ENCODE measurements at places on chromosomes 6 and 20.
A peak's percentile ranks its signal among the peaks of the same experiment; 100 is the strongest.

- no peak for DNase-seq
These were observed 52.8 kb downstream of the MYB start for GRCh38 chr6:135233686-135234491.

- no peak for DNase-seq
These were observed 82.2 kb downstream of the COL19A1 start for GRCh38 chr6:69948479-69949114.

GRCh38 chr6:168332020-168332419 lies 12.4 kb upstream of the DACT2 start:
- DNase-seq = no peak

GRCh38 chr6:163183806-163184205 lies 230.7 kb upstream of the QKI start:
- DNase-seq = no peak

- DNase-seq = no peak
These were observed 129.6 kb upstream of the CST7 start for GRCh38 chr20:24819331-24819965.

DNA sequence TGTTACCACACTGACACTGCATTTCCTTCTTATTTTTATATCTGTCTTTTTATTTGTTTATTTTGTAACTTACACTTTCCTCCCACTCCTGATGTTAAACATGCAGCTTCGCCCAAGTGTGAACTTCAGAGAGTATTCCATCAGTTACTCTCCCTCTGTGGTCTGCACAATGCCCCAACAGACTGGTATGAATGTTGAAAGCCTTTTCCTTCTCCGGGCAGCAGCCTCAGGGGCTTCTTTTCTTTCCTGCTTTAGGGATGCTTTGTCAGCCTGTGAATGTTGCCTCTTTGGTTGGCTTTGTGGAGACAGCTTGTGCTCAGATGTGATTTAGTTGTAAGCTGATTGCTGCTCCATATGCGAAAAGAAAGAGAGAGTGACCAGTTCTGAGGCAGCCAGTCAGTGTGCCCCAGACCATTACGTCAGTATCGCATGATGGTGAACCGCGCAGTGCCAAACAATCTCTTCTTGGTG lies 44.0 kb downstream of the SMPDL3A start:
- DNase-seq = no peak

- no peak for DNase-seq
These were observed 38.0 kb downstream of the PHIP start for GRCh38 chr6:79040083-79040482.

- DNase-seq = no peak
These were observed 668.6 kb downstream of the UTRN start for GRCh38 chr6:144953552-144954240.

- DNase-seq = no peak
These were observed 23.6 kb downstream of the GSTA2 start for GRCh38 chr6:52739627-52740026.

DNA sequence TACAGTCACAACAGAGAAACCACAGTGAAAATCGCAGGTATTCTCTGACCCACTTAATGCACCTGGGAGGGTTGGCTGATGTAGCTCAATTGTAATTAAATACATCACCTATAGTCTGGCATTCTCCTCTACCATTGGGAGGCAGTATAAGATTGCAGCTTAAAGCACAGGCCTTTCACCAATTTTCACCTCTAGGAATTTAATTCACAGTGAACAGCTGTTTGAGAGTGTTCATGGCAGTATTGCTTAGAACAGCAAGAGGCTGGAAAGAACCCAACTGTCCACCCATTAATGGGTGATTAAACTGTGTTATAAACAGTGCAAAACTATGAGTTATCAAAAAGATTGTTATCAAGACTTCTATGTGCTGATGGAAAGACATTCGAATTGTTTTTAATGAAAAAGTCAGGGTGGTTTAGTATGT lies 2.0 kb downstream of the EDEM2 start:
- DNase-seq = peak; percentile 93

GRCh38 chr20:32976746-32977145 lies 27.5 kb downstream of the SUN5 start:
- DNase-seq = no peak

DNA sequence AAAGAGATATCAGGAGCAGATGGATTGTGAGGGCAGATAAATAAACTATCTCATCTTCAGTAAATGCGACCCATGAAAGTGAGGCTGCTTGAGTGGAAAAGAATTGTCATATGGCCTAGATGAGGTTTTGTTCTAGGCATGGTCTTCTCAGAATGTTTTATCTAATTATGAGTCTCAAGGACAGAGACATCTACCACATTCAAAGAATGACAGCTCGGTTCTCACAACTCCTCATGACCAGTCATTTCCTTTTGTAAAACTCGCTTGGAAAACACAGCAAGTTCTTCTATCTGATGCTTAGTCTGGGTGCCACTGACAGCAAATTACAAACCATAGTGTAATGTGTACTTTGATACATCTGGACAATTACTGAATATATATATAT lies 140.5 kb downstream of the CCDC170 start:
- peak; percentile 4 for DNase-seq

DNA sequence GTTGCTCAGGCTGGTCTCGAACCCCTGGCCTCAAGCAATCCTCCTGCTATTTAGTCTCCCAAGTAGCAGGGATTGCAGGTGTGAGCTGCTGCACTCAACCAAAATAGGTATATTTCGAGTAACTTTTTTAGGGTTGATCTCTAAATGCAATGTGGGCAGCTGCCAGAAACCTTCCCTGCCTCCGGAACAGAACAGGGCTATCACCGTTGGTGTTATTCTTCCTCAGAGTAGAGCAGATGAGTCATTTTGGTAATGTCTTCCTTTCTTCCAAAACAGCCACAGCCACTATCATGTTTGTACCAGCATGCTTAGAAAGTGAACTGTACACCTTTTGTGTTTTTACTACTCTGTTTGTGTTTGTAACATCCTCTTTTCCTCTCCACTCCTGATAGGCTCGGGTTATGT lies 44.1 kb downstream of the SNX9 start:
- no peak for DNase-seq

- DNase-seq = peak; percentile 71
These were observed 179.5 kb upstream of the AKAP12 start for GRCh38 chr6:151060096-151060765.

DNA sequence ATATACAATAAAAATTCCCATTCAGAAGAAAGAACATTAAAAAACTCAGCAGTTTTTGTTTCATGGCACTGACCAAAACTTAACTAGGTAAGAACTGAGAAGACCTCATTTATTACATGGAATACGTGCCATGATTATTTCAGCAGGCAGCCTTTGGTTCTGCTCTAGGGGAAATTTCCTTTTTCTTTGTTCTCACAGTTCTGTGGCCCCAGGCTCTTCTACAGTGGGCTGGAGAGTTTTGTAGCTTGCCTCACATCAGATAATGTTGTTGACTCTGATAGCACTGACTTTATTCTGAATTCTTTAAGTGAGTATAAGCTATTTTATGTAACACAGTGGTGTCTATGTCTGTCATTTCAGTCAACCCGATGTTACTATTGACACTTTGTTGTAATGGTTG lies 844.3 kb downstream of the TBC1D32 start:
- DNase-seq = no peak

DNA sequence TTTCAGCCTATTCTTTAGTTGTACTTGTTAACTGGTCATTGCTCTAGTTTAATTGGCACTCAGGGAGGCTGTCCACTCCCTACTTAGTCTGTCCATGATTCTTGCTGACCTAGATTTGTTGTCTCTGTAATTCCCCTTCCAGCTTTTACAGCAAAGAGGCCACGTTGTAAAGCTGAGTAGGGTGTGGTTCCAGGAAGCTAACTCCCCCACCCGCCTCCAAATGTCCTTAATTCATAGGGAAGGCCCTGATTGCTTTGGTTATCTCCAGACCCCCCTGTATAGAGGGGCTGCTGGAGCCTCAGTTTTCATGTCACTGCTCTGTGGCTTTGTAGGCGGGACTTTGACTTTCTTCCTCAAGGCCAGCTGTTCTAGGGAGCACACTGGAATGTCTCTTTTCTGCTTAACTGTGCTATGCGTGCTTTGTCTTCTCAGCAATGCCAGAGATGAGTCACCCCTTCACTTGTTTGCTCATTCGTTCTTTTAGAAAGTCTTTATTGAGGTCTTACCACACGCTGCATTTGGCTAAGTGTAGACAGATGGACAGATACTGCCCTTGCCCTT lies 175.1 kb upstream of the JAG1 start:
- DNase-seq = peak; percentile 59

GRCh38 chr20:1860446-1860845 lies 34.8 kb upstream of the SIRPA start:
- DNase-seq = no peak

DNA sequence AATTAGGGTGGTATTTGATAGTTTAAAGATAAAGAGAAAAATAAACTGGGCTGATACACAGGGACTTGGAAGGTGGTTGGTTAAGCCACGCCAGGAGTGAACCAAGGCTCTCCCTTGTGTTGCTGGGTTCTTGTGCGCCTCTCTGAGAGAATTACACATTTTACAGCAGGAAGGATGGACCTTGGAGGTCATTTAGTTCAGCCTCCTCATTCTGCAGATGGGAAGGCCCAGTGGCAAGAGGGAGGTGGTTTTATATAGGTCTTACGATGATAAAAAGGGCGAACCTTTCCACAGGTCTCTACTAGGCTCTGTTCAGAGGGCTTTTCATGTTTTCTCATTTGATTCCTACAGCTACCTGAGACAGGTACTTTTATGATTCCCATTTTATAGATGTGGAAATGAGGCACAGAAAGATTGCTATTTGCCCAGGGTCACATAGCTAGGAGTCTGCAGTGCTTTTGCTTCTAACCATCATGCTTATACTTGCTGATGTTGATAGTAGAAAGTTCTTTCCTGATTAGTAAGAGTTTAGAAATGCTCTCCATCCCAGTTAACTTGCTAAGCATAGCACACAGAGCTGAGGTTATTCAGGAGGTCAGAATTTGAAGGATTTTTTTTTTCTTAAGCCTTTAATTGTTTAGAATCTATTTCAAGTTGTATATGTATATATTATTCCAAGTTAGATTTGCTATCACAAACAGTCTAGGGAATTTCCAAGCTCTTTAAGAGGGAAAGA lies 12.8 kb downstream of the HIVEP1 start:
- DNase-seq = no peak

- DNase-seq = no peak
These were observed 165.3 kb downstream of the ZMYND8 start for GRCh38 chr20:47191074-47191673.

DNA sequence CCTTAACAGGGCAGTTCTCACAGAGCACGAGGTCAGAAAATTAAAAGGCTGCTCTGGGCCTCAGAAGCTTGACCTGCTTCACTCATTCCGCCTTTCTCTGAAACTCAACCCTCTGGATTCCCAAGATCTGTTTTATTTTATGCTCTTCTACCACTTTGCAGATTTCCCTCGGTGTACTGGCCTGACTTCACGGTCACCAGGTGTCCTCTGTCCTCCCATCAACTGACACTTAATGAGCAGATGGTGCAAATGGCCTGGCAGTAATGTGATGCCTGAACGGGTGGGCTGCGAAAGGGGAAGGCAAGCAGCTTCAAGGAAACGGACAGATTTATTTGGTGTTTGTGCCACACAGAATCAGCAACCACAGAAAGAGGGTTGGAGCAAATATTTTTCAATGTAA lies 169.7 kb upstream of the TFAP2D start:
- DNase-seq = no peak

GRCh38 chr6:110999634-111000270 lies 17.9 kb downstream of the RPF2 start:
- peak; percentile 60 for DNase-seq

GRCh38 chr6:169487579-169488436 lies 214.0 kb downstream of the WDR27 start:
- no peak for DNase-seq
